HuH-7.5 (cell line): ENCODE measurements at places on chromosomes 1 and 21.
A peak's percentile ranks its signal among the peaks of the same experiment; 100 is the strongest.

- DNase-seq: peak; percentile 72
These were observed 110.4 kb downstream of the SYT2 start for GRCh38 chr1:202599669-202600431.

DNA sequence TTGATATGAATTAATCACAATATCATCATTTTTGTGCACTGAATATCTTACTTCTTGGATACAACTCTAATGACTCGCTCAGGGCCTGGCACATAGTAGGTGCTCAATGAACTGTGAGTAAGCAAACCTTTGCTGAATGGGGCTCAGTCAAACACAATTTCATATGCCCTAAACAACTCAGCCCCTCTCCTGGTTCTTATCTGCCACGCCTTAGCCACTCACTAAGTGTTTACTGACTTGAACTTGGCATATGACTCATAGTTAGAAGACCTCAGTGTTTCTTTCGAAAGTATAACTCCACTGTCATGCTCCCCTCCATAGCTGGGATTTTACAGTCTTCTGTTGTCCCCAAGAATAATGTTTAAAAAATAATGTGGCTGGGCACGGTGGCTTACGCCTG, 4.8 kb upstream of the IFNLR1 start:
- no peak for DNase-seq

- DNase-seq: no peak
These were observed 126.6 kb upstream of the IFFO2 start for GRCh38 chr1:19083081-19083480.

DNA sequence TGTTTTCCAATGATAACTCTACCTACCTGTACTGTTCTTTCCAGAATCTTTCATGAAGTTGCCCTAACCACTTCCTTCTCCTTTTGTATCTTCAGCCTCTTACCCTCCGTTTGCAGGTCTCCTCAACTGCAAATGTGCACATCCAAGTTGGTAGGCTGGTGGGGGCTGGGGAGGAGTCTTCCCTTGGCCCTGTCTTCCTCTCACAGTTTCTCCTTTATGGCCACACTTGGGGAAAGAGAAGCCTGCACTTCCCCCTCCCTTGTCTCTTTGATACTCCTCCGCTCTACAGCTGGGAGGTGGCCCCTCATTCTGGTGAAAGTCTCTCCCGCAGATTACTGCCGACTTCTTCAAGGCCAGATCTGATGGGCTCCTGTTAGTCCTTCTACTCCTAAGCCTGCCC, 26.9 kb upstream of the GPR88 start:
- DNase-seq: no peak

- DNase-seq: peak; percentile 25
These were observed 124.5 kb upstream of the DPYD start for GRCh38 chr1:98045211-98045766.

DNA sequence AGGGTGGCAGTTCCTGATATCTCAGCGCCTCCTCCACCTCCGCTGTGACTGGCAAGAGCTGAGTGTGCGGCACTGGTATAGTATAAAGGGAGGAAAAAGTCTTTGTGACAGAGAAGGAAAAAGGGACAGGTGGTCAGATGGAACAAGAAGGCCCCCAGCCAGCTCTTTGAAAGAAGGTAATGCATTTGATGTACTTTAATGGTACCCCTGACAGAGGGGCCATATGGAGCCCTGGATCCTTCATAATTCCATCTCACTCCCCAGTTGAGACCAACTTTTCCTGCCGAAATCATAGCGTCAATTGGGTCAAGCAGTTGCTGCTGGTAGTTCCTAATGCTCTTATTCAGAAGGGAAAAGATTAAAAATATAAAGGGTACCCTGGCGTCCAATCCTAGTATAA, 198.2 kb downstream of the ZNF326 start:
- DNase-seq: no peak

- no peak for DNase-seq
These were observed 300.7 kb upstream of the SPAG17 start for GRCh38 chr1:118485757-118486156.

DNA sequence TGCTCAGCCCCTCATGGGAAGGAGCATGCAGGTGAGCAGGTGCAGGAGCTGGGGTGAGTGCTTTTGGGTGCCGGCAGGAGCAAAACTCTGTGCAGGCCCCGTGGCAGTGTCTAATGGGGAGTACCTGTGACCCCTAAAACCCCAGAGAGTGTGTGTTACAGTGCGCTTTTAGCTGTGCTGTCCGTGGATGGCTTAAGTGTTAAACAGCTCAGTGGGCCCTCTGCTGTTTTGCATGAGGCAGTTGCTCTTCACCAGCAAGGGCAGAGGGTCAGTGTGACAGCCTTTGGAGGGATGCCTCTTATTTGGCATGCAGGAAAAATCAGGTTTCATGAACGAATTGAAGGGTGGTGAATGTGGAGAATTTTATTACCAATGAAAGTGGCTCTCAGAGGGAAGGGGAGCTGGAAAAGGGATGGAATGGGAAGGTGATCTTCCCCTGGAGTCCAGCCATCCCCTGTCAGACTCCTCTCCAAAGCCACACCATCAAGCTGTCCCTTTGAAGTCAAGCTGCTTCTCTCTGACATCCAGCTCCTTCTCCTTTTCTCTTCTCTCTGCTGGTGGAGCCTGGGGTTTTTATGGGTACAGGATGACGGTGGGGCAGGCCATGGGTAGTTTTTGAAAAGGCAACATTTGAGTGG, 17.0 kb upstream of the ALG14 start:
- no peak for DNase-seq

DNA sequence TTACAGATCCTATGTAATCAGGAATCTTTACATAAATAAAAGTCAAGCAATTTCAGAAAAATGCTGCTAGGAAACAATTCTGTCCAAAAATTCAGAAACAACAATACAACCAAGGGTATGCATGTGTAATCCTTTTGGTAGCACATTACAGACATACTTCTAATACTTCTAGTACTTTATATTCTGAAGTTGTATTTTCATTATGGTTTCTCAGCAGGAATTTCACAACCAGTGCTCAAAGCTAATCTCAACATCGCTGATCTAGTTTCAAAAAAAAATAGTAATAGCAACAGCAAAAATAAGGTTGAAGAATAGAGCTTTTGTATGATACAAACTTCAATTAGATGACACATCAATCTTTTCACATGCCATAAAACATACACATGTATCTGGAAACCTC, 545.2 kb downstream of the LTN1 start:
- no peak for DNase-seq

- DNase-seq: no peak
These were observed 19.2 kb downstream of the EBNA1BP2 start for GRCh38 chr1:43152866-43153265.

- DNase-seq: no peak
These were observed 13.4 kb downstream of the ATF3 start for GRCh38 chr1:212621949-212622305.

DNA sequence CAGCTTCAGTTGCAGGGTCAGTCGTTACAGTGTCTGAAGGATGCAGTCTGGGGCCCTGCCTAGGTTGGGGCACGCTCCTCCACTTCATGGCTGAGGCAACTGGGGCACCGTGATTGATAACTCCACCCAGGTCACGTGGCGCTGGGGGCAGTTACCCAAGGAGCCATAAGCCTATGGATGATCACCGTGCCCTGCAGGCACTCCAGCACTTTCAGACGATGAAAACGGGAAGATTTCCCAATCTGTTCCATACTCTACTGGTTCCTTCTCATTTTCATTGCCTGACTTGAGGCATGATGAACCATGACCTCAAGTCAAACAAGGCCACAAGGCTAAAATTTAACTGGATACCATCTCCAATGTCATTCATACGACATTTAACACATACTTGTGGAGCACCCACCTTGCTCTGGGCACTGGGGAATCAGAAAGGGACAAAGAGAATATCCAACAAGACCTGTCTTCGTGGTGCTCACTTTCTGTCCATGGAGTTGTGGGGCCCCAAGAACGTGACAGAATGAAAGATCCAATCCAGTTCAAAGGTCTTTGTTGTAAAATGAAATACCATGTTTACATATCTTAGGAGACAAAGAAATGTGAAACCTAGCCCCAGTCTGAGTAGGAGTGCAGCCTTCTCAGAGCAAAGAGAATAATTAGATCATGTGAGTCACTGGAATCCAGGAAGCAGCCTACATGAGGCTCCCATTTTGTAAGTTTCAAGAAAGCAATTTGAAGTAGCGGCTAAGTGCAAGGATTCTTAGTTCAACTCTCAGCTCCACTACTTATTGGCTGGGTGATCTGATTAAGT, 39.4 kb upstream of the SPOCD1 start:
- no peak for DNase-seq

DNA sequence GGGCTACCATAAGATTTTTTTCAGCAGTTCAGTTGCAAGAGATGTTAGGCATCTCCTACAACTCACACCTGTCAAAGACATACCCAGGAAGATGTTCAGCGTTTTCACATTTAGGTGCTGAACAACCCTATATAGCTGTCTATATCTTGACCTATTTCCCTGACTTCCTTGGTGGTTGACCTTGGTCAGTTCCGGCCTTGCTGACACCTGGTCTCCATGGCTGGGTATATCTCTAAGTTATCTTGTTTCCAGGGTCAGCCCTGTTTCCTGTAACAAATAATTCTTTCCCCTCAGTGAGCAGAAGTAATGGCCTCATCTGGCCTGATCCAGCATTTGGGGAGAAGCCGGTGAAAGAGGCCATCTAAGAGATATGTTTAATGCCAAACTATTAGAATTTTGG, 2.4 kb upstream of the BTG2 start:
- no peak for DNase-seq

DNA sequence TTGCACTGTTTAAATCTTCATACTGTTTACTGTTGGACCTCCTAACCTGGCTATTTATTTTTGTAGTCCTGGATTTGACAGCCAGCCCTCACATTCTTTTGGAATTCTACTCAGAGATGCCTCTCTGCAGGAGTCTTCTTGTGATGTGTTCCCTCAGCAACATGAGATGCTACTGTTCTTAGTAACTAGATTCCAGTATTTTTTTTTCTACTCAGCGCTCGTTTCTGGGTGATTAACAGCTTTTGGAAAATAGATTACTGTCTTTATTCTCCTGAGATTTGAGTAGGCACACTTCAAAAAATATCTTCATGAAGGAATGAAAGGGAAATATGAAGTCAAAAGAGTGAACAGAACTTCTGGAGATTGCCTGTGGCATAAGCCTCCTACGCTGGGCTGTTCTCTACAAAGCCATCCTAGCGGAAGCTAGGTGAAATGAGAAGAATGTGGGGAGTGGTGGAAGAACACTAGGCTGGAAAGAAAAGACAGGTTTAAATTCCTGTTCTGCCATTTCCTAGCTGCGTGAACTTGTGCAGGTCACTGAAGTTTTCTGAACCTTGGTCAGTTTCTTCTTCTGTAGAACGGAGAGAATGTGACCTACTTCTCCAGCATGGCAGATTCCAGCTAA, 75.9 kb downstream of the LRRC8C start:
- DNase-seq: no peak

DNA sequence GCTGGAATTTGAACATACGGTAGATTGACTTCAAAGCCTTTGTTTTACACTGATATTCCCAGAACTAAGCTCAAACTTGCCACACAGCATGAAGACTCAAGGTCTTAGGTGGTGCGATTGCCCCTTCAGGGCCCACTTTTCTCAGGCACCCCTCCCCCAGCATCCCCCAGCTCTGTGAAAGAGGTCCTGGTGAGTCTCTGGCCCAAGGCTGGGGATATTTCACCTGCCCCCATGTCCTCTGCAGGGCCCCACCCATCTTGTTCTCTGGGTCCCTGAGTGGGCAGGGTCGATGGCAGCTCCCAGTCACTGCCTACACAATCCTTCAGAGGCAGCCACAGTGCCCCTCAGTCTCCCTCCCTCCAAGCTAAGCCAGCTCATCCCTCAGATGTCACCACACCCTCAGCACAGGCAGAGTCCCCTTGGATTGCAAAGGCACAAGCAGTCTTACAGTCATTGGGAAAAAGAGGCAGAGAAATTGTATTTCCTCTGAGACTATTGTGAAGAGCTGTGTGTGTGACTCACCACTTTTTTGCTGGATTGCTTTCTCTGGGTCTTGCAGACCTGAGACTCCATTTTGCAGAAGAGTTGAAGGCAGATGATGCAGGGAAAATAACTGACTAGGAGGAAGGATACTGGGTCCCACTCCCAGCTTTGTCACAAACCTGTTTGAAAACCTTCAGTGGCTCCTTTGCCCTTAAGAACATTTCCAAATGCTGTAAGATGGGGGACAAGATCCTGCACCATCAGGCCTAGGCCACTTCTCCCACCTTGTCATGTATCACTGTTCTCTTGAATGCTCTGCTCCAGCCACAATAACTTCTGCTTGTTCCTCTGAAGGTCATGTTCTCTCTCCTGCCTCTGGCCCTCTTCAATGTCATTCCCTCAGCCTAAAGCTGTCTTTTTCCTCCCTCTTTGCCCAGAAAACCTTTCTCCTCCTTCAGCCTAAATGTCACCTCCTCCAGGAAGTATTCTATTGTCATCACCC, 119.1 kb upstream of the GRIK3 start:
- no peak for DNase-seq

- no peak for DNase-seq
These were observed at the start of gene NMNAT2 for GRCh38 chr1:183417772-183418491. Gene NMNAT2 (minus strand): TSS chr1:183418380. CDS start chr1:183418267, 113 bp downstream.

- DNase-seq: no peak
These were observed 225.9 kb downstream of the DYRK1A start for GRCh38 chr21:37592496-37592895.

DNA sequence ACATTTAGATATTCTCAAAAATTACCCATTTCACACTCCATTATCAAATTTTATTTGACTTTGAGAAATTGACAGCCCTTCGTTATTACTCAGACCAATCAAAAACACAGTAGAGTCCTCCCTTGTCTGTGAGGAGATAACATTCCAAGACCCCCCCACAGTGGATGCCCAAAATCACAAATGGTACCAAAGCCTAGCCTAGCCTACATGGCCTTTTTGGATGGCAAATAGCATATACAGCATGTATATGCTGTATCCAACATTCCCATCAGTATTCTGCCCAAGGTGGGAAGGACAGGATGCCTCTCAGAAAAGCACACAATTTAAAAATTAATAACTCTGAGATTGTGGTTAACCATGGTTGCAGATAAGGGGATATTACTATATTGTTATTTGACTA, 17.3 kb downstream of the SFPQ start:
- DNase-seq: no peak

- no peak for DNase-seq
These were observed 191.4 kb downstream of the DAB1 start for GRCh38 chr1:57232500-57232899.

GRCh38 chr1:233815865-233816264, 88.6 kb upstream of the SLC35F3 start:
- no peak for DNase-seq

GRCh38 chr1:210025870-210026269, 87.9 kb downstream of the SYT14 start:
- DNase-seq: no peak

DNA sequence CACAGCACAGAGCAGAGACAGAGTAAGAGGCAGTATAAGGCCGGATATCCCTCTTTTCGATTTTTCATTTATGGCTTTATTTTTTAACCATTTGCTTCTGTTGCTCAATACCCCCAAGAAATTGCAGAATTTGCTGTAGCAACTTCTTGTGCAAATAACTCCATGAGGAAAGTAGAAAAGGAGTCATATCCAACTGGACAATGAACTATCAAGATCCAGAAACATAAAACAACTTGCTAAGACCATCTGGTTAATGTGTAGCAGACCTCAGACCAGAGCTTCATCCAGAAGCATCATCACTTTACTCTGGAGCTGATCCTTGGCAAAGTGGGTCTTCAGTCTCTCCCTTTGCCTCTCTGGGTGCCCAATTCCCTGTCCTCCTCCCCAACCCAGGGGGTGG, 45.9 kb downstream of the ZNF697 start:
- no peak for DNase-seq

GRCh38 chr1:14142397-14143100, 442.6 kb downstream of the PRDM2 start:
- DNase-seq: no peak
